Cerebellum (tissue), 4 donors: ENCODE measurements at places on chromosomes 13 and 19.

DNA sequence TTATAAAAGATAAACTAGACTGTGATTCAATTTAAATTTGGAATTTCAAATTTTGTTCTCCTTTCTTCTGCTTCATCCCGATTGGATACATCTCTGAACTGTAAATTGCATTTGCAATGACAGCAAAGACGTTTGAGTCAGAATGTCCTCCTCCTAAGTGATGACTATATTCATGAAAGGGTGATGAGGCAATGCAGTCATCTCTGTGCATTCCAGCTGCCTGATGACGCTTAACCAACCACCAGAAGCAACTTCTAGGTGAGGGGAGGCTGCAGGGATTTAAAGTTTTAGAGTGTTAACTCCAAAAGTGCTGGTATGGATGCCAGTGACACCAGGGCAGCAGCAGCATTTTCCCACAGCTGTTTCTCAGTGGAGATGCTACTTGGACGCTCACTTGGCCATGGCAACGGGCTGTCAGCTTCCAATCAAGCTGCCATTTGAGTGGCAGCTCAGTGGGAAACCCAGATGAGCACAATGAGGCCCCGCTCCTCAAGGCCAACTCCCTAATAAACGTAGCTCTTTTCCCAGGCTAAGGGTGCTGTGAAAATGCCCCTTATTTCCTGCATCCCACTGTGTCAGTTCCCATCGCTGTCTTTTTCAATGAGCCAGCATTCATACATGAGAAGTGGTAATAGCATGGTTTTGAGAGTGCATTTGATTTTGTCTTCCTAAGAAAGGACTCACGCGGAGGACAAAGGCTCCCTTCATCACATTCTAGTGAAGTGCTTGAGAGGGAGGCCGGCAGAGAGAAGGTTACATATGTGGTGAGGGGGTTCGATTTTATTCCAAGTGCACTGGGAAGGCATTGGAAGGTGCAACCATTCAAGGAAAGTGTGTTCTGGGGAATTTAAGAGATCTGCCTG, 45.2 kb upstream of the AMER2 start:
- DNase-seq = no peak

- DNase-seq = no peak
Observed at GRCh38 chr13:84121456-84121855, 239.2 kb upstream of the SLITRK1 start.

- DNase-seq = no peak
Observed at GRCh38 chr19:50998686-50999085, 2.7 kb downstream of the KLK8 start.

GRCh38 chr13:106156468-106156867, 379.0 kb downstream of the EFNB2 start:
- no peak for DNase-seq

GRCh38 chr13:27170516-27171243, 931 bp downstream of the USP12 start:
- peak; percentile 32 for DNase-seq

DNA sequence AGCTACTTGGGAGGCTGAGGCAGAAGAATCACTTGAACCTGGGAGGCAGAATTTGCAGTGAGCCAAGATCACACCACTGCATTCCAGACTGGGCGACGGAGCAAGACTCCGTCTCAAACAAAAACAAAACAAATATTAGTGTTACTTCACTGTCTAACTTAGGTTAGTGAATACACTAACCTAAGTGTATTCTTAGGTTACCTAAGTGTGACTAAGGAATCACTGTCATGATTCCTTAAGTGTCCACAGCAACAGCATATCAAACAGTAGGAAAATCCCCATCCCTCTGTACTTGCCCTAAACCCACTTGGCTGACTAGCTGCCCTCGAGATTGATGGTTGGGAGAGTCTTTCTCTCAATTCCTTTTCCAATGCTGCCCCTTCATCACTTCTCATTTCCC, 11.8 kb upstream of the LRCH1 start:
- DNase-seq = no peak

DNA sequence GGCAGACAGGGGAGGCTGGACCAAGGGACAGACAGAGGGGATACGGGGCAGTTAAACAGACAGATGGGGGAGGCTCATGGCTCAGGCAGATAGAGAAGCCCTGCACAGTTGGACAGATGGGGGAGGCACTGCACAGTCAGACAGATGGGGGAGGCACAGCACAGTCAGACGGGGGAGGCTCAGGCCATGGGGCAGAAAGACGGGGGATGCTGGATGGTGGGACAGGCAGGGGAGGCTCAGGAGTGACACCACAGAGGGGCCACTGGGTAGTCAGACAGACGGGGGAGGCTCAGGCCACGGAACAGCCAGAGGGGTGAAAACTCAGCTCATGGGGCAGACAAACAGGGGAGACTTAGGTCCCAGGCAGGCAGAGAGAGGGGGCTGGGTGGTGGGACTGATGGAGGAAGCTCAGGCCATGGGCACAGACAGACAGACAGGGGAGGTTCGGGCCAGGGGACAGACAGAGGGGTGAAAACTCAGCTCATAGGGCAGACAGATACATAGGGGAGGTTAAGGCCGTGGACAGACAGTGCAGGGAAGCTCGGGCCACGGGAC, 886 bp downstream of the MFSD12 start:
- DNase-seq = no peak

GRCh38 chr13:65830411-65831205, 1399.5 kb downstream of the PCDH9 start:
- DNase-seq = no peak

DNA sequence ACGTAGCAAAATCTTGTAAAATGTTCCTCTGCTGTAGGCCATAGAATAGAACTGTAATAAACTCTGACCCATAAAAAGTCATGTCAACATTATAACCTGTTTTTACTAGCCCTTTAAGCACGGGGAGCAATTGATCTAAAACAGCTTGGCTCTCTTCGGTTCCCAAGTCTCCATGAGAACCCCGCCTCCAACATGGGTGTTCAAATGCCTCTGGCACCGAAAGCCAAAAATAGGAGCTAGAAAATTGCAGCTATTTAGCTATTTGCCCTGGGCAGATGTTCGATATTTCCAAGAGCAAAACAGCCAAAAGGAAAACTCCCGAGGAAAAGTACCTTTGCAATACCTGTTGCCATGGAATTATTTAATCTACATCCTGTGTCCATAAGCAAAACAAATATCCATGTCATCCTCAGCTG, 563.1 kb downstream of the EFNB2 start:
- no peak for DNase-seq

GRCh38 chr19:58058467-58058866, 615 bp upstream of the ZNF135 start:
- no peak for DNase-seq

- DNase-seq = no peak
Observed at GRCh38 chr19:17236811-17237543, 8.7 kb downstream of the NR2F6 start.

GRCh38 chr13:110616103-110617101, 1.1 kb downstream of the NAXD start:
- DNase-seq = no peak

- DNase-seq = no peak
Observed at GRCh38 chr13:48567515-48568369, 34.9 kb upstream of the RCBTB2 start.

DNA sequence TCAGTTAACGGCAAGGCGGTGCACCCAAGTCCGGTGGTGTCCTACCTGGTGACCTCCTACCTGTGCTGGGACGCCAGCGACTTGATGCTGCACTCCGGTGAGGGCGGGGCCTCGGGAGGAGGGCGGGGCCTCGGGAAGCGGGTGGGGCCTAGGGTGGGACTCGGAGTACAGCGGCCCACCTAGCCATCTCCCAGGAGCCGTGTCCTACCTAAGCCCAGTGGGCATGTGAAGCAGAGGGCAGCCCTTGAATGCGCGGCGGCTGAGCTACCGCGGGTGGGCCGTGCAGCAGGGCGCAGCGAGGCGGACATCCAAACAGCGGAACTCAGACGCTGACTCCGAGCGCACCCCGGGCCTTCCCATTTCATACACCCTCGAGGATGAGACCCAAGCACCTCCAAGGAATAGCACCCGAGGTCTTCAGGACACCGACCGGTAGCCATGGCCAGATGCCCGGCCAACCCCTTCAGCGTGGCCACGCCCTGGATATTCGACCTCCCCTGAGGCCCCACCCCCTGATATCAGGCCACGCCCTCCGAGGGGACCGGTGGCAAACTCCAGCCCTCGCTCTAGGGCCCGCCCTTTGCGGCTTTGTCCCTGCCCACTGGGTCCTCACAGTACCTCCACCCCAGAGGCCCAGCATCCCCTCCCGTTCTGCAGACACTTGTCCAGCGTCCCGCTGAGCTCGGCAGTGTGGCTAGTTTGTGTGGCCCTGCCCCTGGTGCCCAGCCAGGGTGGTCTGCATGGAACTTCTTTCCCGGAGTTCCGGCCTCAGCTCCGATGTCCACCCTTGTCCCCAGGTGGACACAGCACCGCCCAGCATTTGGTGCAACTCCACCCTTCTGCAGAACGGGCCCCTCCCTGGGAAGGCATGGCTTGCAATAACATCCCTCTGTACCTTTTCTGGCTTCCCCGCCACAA, 5.4 kb downstream of the KLK1 start:
- no peak for DNase-seq

- DNase-seq = no peak
Observed at GRCh38 chr19:2561895-2562294, 86.0 kb downstream of the GADD45B start.

DNA sequence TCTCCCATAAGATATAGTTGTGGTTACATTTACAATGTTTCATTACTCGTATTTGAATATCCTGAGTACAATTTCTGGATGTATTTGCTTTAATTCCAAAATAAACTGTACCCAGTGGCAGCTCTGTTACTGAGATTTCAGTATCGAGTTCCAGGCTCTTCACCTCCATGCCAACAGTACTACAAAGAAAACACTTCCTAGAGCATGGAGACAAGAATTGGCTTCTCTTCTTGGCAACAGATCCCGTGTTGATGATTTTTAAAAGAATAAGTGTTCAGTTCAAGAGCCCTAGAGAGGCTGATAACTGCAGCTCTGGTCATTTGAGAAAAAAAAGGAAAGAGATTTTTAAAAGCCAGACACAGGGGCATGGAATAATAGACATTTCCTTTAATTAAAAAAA, 302.8 kb downstream of the EFNB2 start:
- no peak for DNase-seq

DNA sequence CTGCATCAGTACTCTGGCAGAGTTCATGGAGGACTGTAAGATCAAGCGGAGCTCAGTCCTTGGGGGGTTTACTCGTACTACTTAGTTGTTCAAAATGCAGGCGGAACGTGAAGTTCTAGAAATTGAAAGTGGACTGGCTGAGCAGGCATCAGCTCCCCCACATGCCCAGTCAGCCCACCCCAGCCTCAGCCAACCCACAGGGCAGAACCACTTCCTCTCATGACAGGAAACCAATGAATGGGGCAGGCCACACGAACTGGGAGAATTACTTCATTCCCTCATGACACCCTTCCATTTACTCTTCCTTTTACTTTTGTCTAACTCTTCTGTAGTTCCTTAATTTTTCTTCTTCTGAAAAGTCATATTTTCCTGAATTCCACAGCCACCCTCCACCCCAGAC, 71.9 kb downstream of the FLT1 start:
- no peak for DNase-seq
